Effector CD4-positive, alpha-beta T cell (primary cell): ENCODE measurements at places on chromosomes 5 and 9.

GRCh38 chr5:99929067-99929805 lies 605.9 kb upstream of the FAM174A start:
- DNase-seq: no peak

DNA sequence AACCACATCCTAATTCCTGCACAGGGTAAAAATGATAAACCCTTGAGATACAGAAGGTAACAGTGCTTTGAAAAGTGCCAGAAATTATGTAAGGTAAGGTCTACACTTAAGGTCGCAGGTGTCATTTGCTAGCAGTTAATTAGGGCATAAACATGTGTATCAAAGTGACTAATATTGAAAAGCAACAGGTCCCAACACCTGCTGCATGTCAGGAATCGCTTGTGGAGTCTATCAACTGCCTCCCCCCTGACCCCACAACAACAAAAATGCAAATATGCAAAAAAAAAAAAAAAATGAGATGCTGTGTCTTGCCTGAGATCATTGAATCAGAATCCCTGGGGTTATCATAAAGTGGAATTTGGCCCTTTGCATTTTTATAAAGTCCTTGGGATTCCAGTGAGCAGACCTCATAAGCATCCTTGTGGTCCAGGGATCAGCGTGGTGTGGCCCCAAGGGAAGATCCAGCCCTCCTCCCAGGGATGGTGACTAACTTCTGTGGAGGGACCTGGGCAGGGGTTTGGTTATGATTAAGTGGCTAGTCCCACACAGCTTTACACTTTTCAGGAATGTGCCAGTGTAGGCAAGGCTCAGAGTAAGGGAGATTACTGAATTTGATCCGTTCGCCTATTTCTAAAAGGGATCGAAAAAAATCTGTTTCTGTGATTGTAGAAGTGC lies 92.5 kb upstream of the TNFSF8 start:
- no peak for DNase-seq

GRCh38 chr9:106587042-106587441 lies 275.9 kb upstream of the ZNF462 start:
- DNase-seq: no peak

DNA sequence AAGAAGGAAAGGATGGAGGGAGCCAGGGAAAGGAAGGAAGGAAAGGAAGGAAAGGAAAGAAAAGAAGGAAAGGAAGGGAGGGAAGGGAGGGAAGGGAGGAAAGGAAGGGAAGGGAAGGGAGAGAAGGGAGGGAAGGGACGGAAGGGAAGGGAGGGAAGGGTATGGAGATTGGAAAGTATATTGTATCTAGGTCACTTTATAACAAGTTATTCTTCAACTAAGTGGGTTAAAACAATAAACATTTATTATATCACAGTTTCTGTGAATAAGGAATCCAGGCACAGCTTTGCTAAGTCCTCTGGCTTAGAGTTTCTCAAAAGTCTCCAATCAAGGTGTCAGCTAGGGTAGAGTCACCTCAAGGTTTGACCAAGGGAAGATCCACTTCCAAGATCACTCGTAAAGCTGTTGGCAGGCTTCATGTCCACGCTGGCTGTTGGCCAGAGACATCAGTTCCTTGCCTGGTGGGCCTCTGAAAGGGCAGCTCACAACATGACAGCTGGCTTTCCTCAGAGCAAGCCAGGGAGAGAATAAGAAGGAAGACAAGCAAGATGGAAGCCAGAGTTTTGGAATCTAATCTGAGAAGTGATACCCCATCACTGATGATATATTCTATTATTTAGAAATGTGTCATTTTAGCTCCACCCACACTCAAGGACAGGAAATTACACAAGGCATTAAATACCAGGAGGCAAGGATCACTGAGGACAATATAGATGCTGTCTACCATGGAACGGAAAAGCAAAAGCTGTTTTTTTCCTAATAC lies 105.1 kb downstream of the DEPDC1B start:
- no peak for DNase-seq

GRCh38 chr9:76691517-76692313 lies 72.5 kb upstream of the PCA3 start:
- no peak for DNase-seq

GRCh38 chr5:172008111-172008455 lies 1.6 kb upstream of the FBXW11 start:
- no peak for DNase-seq

GRCh38 chr5:6667648-6668047 lies 34.4 kb downstream of the SRD5A1 start:
- no peak for DNase-seq

DNA sequence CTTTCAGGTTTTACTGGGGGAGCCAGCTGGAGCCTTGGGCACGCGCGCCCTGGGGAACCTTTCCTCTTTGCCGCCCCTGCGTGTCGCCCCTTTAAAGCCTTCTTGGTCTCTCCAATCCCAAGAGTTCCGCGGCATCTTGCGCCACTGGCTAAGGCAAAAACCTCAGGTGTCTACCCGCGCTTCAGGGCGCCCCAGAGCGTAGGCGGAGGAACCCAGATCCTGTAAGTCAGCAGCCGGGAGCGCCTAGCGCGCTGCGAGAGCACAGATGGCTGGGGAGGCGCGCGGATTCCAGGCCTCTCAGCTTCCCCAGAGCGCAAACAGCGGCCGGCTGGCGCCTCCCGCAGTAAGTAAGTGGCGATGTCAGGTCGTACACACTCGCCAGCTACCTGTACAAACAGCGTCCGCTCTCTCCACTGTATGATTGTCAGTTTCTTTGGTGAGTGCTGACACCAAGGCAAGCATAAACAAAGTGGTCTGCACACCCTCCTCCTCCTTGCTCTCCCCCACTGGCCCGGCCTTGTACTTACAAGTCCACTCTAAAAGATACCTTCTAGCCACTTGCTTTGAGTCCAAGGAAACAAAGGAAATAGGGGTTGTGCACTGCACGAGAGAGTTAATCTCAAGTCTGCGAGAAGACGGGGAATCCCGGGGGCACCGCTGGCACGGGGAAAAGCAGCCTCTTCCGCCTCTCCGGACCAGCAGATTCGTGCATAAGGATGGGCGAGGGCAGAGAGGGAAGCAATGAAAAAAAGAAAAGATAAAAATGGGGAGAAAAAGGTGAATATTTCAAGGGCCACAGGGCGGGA lies 2.9 kb downstream of the HTR1A start:
- no peak for DNase-seq

- DNase-seq: no peak
Measured at GRCh38 chr9:16105168-16106020, 552.6 kb downstream of the CCDC171 start.

DNA sequence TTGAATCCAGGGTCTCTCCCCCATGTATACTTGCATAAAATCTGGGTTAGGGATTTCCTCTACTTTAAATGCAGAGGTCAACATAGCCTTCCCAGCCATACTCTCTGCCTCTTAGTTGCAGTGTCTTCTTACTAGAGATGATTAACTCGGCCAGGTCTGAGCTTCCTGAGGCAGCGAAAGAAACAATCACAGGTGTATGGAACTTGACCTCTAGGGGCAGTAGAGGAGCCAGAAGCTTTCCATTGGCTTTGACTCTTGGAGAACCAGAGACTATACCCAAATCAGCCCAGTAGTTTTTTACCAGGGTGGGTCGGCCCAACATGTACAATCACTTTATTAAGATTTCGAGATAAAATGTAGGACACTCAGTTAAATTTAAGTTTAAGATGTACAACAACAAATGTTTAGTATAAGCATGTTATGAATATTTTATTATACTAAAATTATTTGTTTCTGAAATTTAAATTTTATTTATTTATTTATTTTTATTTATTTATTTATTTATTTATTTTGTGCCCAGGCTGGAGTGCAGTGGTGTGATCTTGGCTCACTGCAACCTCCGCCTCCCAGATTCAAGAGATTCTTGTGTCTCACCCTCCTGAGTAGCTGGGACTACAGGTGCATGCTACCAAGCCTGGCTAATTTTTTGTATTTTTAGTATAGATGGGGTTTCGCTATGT lies 48.0 kb upstream of the DMRT3 start:
- DNase-seq: no peak

- DNase-seq: no peak
Measured at GRCh38 chr9:16869882-16870595, 431 bp downstream of the BNC2 start.

DNA sequence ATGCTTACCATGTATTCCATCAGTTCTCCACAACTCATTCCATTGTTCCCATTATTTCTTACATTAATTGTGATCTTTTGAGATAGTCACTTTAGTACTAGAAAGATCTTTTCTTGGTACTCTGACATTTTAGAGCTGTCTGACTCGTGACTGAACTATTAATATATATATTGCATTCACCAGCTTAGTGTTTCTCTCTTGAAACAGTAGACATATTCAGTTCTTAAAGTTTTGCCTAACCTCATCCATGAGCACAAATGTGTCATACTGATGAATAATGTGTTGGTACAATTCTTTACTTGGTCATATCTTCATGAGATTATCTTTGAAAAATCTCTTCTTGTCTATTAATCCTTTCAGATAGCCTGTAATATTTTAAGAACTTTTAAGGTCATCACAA lies 74.3 kb downstream of the NLN start:
- no peak for DNase-seq

DNA sequence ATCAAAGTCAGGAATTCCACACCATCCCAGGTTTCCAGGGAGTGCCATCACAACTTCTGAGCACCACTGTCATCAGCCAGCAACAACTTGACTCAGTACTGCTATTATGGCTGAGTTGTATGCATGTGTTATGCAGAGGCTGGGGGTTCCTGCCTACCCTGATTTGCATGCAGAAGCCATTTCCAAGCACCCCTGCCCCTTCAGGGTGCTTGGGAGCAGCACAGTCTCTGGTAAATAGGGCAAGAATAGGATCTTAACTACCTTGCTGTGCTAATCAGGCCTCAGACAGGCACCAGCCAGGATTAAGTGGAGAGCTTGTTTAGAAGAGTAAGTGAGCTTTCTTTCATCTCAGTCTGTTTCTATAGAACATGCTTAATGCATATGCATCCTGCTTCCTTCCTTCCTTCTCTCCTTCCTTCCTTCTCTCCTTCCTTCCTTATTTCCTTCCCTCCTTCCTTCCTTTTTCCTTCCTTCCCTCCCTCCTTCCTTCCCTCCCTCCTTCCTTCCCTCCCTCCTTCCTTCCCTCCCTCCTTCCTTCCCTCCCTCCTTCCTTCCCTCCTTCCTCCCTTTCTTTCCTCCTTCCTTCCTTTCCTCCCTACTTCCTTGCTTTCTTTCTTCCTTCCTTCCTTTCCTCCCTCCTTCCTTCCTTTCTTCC lies 175.7 kb downstream of the FRMD3 start:
- no peak for DNase-seq

- no peak for DNase-seq
Measured at GRCh38 chr9:98839724-98840123, 32.3 kb downstream of the GALNT12 start.

- no peak for DNase-seq
Measured at GRCh38 chr9:94018628-94019027, 63.5 kb upstream of the BARX1 start.

DNA sequence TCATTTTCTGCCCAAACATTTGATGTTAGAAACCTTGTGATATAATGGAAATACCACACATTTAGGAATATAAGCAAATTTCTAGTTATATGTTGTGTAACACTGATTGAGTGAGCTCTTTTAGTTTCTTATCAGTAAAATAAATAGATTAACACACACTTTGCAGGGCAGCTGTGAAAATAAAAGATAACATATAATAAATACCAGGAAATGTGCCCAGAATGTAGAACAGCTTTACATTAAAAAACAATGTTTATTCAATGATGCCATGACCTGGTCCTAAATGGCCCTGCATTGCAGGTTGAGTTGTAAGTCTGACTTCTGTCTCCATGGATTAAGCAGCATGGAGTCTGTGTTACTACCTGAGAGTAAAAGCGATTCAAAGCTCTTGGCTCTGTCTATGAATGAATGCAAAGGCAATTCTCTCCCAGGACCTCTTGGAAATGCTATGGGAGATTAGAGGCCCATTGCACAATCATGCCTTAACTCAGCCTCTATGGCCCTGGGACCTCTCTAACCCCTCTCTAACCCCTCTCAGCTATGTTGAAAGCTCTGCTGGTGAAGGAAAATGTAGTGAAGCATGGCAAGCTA lies 296.0 kb upstream of the ACTBL2 start:
- no peak for DNase-seq

GRCh38 chr9:131701789-131702337 lies 38.0 kb downstream of the RAPGEF1 start:
- no peak for DNase-seq

GRCh38 chr5:127092690-127093089 lies 19.4 kb upstream of the C5orf63 start:
- no peak for DNase-seq

- peak; percentile 41 for DNase-seq
Measured at GRCh38 chr5:54518146-54518817, 723 bp downstream of the SNX18 start.

DNA sequence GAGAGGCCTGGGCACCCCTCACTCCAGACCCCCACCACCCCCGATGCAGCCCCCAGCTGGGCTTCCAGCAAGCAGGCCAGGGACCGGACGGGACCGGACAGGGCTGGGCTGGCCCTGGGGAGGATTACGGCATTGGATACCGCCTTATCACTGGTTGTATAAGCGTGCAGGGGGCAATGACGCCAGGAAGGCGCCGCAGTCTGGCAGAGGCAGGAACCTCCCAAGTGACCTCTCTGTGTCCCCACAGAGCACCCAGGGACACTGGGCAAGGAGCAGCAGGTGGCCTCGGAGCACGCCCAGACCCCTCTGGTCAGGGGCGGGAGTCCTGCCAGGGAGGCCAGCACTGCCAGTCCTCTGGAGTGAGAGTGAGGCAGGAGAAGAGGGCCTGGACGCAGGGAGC lies 723 bp upstream of the LCN15 start:
- DNase-seq: no peak
